ENCODE measurements at places on chromosomes 5 and 9. TPM values are rescaled to one million over a fixed set of nuclear protein-coding genes. Genes with fewer than 3 reads are reported as not detected.

Gene ZNF883
- total RNA-seq: not detected

Gene COQ4
- 19.1 TPM for total RNA-seq

Gene CDX1
- not detected for total RNA-seq

Gene RBM22
- 54.3 TPM for total RNA-seq

GRCh38 chr9:98565152-98566135 is 143.3 kb downstream of the GABBR2 start:
- H3K4me3 ChIP-seq: no peak overlapping the region
- no peaks in the 10 kb centered on the region for H3K4me1 ChIP-seq
- DNase-seq: no peak

DNA sequence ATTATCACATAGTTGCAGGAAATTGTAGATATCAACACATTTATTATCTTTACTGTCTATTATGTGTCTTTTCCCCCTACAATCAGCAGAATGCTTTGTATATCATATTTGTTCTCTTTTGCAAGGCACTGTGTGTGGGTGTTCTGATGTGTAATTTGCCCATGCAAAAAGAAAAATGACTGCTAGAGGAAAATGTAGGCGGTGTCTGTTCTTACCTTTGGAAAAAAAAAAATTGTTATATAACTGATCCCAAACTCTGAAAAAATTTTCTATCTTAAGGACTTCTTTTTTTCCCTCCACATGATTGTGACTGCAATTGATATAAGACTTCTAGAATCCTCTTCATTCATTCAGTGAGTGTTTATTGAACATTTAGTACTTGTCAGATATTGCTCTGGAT is 24.5 kb downstream of the MRPS30 start:
- no peaks in the 10 kb centered on the region for H3K27me3 ChIP-seq
- H3K4me3 ChIP-seq: no peak overlapping the region
- no peaks in the 10 kb centered on the region for H3K4me1 ChIP-seq
- H3K36me3 ChIP-seq: no peaks in the 10 kb centered on the region
- H3K27ac ChIP-seq: no peak overlapping the region

DNA sequence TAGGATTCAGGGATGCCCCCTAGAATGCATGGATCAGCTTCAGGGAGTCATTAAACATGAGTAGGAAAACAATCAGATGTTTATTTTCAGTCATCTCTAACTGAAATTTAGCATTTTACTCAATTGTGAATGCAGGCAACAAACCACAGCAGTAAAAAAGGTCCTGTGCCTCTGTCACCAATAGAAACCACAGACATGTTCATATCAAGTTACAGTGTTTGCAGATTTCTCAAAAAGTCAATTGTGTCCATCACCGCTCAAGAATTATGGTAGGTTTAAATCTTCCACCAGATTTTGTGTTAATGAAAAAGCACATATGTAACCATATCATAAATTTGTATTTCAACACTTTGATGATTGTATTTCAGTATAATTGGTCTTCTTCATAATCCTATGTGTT is 68.4 kb upstream of the SLC1A1 start:
- H3K4me1 ChIP-seq: no peaks in the 10 kb centered on the region
- DNase-seq: no peak
- H3K36me3 ChIP-seq: no peaks in the 10 kb centered on the region
- H3K27me3 ChIP-seq: no peaks in the 10 kb centered on the region

DNA sequence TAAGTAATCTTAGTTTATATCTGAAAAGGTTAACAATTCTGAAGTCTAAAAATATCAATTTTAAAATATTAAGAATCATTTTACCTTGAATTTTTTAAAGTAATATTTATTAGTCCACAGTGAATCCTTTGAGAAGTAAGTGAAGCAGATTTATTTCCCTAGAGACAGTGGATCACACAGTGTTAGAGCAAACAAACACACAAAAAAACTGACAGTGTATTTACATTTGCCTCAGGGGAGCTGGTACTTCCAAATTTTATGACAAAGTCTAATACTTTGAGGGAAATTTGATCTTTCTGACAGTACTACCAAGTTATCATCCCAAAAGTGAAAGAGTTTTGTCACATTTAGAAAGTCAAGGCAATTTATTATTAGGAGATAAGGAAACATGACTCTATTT is 1750.6 kb upstream of the CDH9 start:
- no peaks in the 10 kb centered on the region for H3K36me3 ChIP-seq
- H3K27ac ChIP-seq: no peak overlapping the region
- H3K4me3 ChIP-seq: no peak overlapping the region
- no peaks in the 10 kb centered on the region for H3K4me1 ChIP-seq
- no peak for DNase-seq

DNA sequence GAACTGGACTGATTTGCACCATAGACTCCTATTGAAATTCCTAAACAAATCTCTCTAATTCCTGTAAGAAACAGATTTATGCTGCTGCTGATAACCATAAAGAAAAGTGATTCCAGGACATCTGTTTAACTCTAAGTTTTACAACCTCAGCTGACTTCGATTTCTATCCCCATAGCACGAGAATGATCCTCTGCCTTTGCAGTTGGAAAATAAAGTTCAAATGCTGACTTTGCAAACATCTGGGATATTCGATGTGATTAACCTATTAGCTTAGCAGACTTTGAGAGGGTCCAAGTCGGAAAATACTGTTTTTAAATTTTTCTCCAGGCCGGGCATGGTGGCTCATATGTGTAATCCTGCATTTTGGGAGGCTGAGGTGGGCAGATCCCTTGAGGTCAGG is 247.3 kb downstream of the PSAT1 start:
- H3K27ac ChIP-seq: no peak overlapping the region
- H3K4me1 ChIP-seq: no peaks in the 10 kb centered on the region
- no peaks in the 10 kb centered on the region for H3K36me3 ChIP-seq
- H3K27me3 ChIP-seq: no peaks in the 10 kb centered on the region

DNA sequence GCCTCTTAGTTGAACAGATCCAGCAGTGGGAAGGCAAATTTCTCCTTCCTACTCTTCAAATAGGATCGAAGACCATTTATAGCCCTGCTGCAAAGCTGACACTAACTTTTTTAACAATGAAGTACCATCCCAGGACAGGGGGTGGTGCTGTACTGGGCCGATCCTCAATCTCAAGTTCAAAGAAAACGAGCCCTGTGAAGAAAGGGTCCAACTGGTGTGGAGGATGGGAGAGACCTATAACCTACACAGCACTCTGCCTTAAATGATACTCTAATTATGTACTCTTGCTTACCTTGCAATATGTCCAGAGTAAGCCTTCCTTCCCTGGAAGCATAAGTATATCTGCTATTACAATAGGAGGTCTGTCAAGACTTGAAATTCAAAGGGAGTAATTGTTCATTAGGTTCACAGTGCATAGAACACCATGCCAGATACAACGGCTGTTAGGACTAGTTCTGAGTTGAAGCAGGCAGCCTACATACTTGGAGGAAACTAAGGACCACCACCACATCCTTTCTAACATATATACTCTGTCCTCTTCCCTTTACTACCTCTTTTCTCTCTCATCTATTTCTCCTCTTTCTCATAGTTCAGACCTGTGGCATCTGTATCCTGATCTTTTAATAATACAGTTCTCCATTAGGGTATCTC is 6.2 kb downstream of the ETF1 start:
- peaks cover 46% of the 10 kb centered on the region for H3K36me3 ChIP-seq
- no peaks in the 10 kb centered on the region for H3K27me3 ChIP-seq
- peaks cover 35% of the 10 kb centered on the region for H3K4me1 ChIP-seq
- no peak overlapping the region for H3K4me3 ChIP-seq

- no peaks in the 10 kb centered on the region for H3K27me3 ChIP-seq
- no peaks in the 10 kb centered on the region for H3K36me3 ChIP-seq
- no peak overlapping the region for H3K27ac ChIP-seq
- no peaks in the 10 kb centered on the region for H3K4me1 ChIP-seq
- DNase-seq: no peak
- no peak overlapping the region for H3K4me3 ChIP-seq
These were observed 27.1 kb downstream of the IRX4 start for GRCh38 chr5:1855596-1855995.

DNA sequence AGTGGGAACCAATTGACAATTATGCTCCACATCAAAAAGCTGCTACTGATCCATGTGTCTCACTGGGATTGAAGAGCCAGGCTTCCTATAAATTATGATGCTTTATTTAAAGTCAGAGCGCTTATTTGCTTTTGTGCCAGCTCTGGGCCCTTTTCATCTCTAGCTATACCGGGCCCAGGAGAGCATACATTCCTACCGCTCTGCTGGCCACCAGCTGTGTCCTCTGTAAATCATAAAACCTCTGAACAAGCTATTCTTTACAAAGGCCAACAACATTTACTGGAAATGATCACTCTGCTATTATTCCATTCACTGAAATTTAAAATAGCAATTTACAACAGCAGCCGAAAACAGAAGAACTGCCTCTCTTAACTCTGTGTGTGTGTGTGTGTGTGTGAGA is 86.6 kb downstream of the ZNF608 start:
- H3K4me1 ChIP-seq: peaks cover 99% of the 10 kb centered on the region
- no peak overlapping the region for H3K4me3 ChIP-seq
- H3K36me3 ChIP-seq: no peaks in the 10 kb centered on the region

- peak overlapping the region; percentile 87 for H3K4me3 ChIP-seq
- H3K4me1 ChIP-seq: peaks cover 41% of the 10 kb centered on the region
- H3K27ac ChIP-seq: peak overlapping the region; percentile 93
These were observed 684 bp downstream of the DNAJA1 start for GRCh38 chr9:33025572-33026342.

- peaks cover 7% of the 10 kb centered on the region for H3K4me1 ChIP-seq
- H3K4me3 ChIP-seq: peak within 1 kb of the TSS; percentile 38
- H3K27ac ChIP-seq: no peak within 1 kb of the TSS
- H3K27me3 ChIP-seq: peaks cover 15% of the 10 kb centered on the region
- H3K36me3 ChIP-seq: peaks cover 4% of the 10 kb centered on the region
- no peak for DNase-seq
These were observed at the start of gene UNC5A for GRCh38 chr5:176810081-176810597. Gene UNC5A, plus strand, starts transcription at chr5:176810559. Its CDS starts 192 bp downstream, at chr5:176810751.

DNA sequence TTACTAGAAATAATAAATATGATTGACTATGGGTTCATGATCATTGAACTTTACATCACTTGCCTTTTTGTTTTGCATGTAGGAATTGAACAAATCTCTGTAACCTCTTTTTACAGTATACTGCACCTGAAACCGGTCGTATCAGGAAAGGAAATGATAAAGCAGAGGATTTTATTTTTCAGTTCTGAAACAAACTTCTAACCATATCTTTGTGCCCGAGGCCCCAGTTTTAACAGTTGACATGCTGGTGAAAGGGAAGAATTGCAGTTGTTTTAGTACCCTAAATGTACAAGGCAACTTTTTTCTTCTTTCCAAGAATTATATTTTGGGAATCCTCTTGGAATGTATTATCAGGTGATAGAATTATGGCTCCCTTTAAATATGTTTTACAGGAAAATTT is 27.8 kb downstream of the TMEM38B start:
- no peak overlapping the region for H3K27ac ChIP-seq
- no peak for DNase-seq
- no peak overlapping the region for H3K4me3 ChIP-seq
- H3K27me3 ChIP-seq: no peaks in the 10 kb centered on the region
- no peaks in the 10 kb centered on the region for H3K4me1 ChIP-seq
